ENCODE measurements at places on chromosomes 12 and 14.

- DNase-seq, result no peak
Measured at GRCh38 chr12:6791931-6792520, 2.7 kb downstream of the CD4 start.

DNA sequence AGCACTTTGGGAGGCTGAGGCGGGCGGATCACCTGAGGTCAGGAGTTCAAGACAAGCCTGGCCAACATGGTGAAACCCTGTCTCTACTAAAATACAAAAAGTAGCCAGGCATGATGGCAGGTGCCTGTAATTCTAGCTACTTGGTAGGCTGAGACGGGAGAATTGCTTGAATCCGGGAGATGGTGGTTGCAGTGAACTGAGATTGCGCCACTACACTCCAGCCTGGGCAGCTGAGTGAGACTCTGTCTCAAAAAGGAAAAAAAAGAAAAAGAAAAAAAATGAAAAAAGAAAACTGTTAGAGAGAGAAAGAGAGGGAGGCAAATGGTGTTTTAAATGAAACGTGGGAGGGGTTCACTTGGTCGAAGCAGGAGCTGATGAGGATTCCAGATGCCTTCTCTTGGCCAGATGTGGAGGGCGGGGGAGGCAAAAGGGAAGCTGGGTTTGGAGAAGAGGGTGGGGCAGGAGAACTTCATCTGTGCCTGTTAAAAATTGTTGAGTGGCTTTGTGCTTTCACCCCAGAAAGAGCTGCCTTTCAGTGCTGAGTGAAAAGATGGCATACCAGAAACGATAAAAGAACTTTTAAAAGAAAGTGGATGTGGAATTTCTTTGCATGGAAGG is 1.1 kb downstream of the EMP1 start:
- no peak for DNase-seq

GRCh38 chr12:53047221-53048032 is 2.4 kb upstream of the TNS2 start:
- no peak for DNase-seq

DNA sequence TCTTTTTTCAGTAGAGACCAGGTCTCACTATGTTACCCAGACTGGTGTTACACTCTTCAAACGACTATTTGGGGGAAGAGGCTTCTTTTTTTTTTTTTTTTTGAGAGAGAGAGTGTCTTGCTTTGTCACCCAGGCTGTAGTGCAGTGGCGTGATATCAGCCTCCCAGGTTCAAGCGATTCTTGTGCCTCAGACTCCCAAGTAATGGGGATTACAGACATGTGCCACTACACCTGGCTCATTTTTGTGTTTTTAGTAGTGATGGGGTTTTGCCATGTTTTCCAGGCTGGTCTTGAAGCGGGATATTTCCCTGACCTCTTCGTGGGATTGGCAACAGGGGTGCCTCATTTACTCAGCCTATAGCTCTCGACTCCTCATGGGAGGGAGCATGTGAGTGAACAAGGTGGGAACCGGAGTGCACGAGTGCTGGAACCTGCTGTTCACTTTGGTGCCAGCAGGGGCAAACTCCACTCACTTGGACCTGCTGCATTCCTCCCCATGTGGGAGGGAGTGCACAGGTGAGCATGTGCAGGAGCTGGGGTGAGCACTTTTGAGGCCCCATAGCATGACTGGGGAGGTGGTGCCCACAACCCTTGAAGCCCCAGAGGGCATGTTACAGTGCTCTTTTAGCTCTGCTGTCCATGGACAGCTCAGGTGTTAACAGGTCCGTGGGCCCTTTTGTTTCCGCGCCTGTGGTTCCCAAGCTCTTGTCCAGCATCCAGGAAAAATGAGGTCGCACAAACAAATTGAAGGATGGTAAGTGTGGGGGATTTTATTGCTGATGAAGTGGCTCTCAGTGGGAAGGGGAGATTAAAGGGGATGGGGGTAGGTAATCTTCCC is 79.1 kb upstream of the HECTD1 start:
- DNase-seq, result no peak

DNA sequence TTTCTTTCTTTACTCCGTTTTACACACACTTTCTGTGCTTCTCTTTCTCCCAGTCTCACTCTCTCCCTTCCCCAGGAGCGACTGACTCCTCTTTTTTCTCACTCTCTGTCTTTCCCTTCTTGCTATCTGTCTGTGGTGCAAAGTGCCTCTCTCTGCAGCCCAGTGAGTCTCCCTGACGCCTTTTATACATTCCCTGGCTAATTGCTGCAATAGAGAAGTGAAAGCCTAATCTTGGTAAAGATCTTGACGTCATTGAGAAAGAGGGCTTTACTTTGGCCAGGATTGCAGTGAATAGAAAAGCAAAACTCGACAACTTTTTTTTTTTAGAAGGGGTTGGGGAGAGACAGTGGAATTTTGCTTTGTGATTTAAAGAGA is 706 bp upstream of the DIO2 start:
- no peak for DNase-seq

GRCh38 chr12:6839482-6840201 is 1.1 kb upstream of the GNB3 start:
- no peak for DNase-seq

GRCh38 chr14:92945544-92945943 is 22.6 kb downstream of the CHGA start:
- DNase-seq, result no peak

GRCh38 chr12:76031081-76031413 is 529 bp downstream of the PHLDA1 start:
- no peak for DNase-seq

- DNase-seq, result no peak
Measured at GRCh38 chr12:93163260-93164036, 214.3 kb upstream of the NUDT4 start.

DNA sequence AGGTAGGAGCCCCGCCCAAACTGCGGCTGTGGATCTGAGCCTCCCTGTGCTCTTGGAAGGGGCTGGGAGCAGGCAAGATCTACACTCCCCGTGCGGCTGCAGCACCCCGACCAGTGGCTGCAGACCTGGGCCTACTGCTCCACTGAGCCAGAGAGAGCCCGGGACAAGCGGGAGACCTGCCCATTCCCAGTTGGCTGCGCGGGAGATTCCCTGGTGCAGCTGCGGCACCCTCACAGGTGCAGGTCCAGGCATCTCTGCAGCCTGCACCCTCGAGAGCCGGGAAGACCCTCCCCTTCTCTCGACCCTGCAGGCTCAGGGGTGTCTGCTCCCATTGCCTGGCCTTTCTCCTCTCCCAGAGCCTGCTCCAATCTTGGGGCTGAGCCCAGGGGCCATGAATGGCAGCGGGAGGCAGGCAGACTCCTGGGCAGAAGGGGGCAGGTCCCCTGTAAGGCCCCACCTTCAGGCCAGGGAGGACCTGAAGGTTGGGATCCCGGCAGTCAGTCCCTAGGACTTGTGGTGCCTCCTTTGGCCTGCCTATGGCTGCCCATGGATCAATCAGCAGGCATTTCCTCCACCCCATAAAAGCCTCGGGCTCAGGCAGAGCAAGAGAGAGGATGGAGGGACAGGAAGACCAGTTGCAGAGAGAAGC is 8.8 kb upstream of the A2M start:
- no peak for DNase-seq

- DNase-seq, result no peak
Measured at GRCh38 chr12:91991399-91992187, 154.1 kb downstream of the BTG1 start.

GRCh38 chr12:49776858-49777257 is 35.5 kb downstream of the TMBIM6 start:
- DNase-seq, result no peak

Measured in stimulated activated CD4-positive, alpha-beta T cell treated with anti-CD3 and anti-CD28 coated beads, Interleukin-12 subunit alpha, Interleukin-12 subunit beta, amount 100 ng/mL, for 48 hours (primary cell).